Erythroblast (primary cell): ENCODE measurements at places on chromosomes 2 and 18.

- DNase-seq: no peak
Observed at GRCh38 chr2:88967844-88968243, 276.4 kb downstream of the RPIA start.

DNA sequence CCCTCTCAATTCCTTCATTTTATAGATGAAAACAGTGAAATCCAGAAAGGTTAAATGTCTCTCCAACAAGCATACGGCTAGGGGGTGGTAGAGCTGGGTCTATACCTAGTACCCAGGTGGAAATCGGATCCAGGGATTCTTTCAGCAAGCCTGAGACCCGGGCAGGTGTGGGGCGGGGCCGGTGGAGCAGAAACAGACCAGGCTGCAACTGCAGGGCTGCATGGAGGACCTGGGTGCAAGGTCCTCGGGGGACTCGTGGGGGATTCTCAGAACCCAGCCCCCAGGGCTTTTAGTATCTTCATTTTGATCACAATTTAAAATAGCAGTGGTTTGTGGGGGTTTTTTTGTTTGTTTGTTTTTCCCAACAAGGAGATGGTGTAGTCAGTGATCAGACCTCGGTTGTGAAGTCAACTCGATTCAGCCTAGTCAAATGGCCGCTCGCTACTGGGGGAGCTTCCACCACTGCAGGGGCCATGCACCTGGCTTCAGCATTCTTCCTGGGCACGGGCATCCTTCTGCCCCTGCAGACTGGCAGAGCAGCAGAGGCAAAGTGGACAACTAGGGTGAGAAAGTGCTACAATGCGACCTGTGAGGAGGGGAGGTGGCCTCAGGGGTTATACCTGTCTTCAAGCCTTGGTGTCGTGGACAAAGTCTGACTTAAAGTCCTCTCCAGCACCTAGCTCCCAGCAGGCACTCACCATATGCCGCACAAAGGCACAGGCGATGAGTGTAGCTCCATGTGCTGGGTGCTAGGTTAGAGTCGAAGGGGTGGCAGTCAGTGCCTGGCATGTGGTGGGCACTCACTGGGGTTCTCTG is 46.3 kb downstream of the GORASP2 start:
- DNase-seq: no peak

- no peak for DNase-seq
Observed at GRCh38 chr18:26971409-26971808, 105.9 kb upstream of the AQP4 start.

- DNase-seq: no peak
Observed at GRCh38 chr2:173045181-173045580, 30.5 kb upstream of the MAP3K20 start.

DNA sequence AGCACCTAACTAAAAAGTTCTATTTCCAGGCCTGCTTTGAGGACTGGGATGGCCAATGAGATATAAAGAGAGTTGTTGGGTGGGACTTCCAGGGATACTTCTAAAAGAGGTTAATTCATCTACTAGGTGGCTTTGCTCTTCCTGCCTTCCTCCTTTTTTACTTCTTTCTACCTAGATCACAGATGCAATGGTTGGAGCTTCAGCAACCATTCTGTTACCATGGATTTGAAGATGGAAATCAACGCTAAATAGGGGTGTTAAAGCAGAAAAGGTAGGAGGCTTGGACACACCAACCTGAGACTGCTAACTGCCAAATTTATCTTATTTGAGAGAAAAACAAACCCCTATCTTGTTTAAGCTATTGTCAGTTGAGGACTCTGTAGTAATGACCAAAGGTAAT is 116.3 kb upstream of the STON1 start:
- DNase-seq: no peak

DNA sequence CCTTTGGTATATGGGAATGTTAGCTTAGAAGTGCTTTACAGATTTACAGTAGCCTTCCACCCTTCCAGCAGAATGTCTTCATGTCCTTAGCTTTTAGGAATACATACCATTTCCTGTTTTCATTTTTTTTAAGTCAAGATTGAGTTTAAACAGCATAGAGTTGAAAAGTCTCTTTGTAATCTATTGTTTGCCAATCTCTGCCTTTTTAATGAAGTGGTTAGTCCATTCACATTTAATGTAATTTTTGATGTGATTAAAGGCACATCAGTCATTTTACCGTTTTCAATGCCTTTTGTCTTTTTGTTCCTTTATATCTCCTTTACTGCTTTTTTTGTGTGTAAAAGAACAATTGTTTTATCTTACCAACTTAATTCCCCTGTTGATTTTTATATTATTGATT is 233.4 kb upstream of the SMIM21 start:
- DNase-seq: no peak

- no peak for DNase-seq
Observed at GRCh38 chr2:239487272-239487671, 86.5 kb upstream of the HDAC4 start.

- DNase-seq: no peak
Observed at GRCh38 chr2:110941226-110941625, 179.5 kb upstream of the BCL2L11 start.

DNA sequence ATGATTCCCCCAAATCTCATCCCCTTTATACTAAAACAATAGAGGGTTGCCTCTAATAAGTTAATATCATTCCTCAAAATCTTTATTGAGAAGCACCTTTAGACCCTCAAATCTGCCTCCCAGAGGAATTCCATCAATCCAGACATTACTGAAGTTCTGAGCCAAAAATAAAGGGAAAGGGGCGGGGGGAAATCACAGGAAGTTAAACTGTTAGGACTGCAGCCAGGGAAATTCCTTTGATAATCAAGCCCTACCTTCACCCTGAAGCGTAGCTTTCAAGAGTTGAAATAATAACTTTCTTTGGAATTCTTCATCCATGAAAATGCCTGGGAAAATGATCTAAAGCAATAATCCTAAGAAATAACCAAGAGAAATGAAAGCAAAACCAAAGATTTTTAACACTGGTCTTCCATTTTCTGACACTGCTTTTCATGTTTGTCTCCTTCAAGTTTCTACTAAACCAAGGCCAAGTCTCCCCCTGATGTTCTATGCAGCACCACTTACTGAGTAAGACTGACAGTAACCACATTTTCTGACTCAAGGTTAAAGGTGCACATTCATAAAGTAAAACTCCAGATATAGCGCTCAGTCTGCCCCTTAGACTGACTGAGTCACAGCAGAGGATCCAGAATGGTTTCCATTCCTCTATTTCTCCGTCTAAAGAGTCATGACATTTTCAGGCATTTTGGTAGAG is 78.2 kb downstream of the TCF4 start:
- no peak for DNase-seq

DNA sequence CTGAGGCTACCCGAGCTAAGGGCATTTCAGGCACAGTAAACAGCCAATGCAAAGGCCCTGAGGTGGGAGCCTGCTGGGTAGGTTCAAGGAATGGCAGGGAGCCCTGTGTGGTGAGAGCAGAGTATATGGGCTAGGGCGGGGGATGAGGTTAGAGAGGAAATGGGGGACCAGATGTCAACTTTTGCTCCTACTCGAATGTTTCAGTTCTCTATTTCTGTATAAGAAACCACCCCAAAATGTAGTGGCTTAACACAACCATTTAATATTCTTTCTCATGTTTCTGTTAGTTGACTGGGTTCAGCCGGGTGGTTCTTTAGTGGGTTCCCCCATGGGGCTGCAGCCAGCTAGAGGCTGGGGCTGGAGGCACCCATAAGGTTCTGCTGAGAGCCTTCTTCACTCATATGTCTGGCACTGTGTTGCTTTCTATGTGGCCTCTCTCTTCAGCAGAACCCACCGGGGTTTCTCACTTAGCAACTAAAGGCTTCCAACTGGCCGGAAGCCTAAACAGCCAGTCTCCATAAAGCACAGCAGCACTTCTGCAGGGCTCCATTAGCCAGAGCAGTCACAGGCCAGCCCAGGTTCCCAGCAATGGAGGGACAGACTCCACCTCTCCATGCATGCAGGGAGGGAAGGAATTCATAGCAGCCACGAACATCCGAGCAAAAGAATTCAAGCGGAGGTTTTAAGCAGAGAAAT is 5.6 kb upstream of the ATOH8 start:
- DNase-seq: no peak

DNA sequence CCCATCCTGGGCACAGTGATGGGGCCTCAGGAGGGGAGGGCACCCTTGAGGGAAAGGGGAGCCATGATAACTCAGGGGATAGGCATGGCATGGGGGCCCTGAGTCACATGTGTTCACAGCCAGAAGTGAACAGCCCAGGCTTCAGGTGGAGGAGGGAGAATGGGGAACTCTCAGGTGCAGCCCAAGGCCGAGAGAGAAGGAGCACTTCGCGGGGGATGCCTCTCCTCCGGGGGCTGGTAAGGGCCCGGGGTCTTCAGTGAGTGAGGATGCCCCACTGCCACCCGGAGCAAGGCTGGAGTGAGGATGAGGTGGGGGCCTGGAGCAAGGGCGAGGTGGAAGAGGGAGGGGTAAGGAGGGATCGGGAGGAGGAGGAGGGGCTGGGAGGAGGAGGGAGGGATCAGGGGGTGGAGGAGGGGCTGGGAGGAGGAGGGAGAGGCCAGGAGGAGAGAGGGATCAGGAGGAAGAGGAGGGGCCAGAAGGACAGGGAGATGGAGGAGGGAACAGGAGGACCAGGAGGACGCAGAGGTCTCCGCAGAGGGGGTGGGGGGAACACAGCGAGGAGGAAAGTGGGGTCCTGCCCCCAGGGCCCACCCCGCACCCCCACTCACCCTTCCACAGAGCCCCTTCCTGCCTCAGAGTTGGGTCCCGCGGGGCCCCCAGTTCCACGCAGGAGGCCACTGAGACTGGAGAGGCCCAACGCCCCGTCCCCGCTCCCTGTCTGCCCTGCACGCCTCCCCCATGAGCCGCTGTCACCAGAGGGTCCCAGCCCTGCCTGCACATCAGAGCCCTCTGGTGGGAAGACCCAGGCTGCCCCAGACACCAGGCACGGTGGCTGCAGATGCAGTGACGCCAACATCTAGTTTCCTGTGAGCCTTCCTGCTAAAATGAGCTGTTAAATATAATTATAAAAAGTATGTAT is 42.8 kb downstream of the RAMP1 start:
- no peak for DNase-seq

GRCh38 chr2:132761437-132761836 is 91.4 kb upstream of the LYPD1 start:
- DNase-seq: no peak

DNA sequence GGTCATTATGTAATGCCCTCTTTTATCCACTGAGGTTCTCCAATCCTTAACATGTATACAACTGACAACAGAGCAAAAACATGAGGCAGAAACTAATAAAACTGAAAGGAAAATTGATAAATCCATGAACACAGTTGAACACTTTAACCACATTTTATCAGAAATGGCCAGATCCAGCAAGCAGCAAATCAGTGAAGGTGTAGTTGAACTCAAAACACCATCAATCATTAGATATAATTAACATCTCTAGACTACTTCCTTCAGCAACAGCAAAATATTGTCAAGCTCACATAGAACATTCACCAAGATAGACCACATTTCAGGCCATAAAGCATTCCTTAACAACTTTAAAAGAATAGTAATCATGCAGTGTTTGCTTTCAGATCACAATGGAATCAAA is 72.9 kb downstream of the HS6ST1 start:
- DNase-seq: no peak

DNA sequence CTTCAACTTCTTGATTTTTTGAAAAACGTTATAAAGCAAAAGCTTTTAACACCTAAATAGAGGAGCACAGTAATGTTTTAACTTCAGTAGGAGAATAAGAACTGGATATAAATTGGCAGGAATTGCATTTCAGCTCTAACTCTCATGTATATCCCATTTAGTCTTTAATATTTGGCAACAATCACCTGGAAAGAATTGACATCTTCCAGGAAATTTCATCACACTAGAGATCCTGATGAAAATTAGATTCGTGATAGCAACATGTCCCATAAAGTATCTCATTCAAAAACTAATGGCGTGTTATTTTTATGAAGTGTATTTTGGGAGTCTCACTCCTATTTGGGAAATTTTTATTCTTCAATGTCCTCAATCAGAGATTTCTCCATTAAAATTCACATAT is 131.1 kb upstream of the DNAJC10 start:
- no peak for DNase-seq

DNA sequence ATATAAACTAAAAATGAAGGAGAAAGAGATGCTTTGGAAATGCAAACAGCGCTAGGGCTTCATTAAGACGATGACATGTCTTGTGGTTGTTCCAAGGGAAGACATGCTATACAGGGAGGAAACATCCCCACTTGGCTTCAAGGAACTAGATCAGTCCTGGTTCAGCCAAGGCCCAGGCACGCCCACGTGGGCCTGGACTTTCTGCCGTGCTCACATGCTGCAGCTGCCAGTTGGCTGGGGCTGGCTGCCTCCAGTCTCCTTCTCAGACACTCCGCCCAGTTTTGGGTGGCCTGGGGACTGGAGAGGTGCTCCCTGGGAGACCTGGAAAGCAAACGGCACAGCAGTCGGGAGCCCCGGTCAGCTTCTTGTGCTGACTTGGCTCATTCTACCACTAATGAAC is 109.6 kb downstream of the GLI2 start:
- DNase-seq: no peak

- DNase-seq: no peak
Observed at GRCh38 chr2:9145752-9146430, 60.7 kb upstream of the ASAP2 start.

- no peak for DNase-seq
Observed at GRCh38 chr2:235502336-235502735, 8.5 kb downstream of the AGAP1 start.

DNA sequence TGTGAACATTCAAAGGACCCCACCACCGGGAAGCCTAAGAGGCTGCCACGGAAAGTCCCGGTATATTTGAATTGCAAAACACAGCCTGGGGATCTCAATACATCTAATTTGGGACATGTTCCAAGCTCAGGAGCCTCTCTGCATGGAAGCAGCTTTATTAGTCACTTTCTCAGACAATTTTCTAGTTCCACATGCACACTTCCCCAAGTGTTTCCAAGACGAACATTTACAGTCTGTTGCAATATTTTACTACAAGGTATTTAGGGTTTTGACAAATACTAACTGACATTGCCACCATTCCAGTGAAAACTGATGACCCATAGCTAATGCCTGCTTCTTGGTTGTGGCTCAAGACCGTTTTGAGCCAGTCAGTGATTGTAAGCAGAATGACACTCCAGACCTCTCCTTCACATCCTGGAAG is 145.3 kb downstream of the NCKAP5 start:
- no peak for DNase-seq

GRCh38 chr18:8791171-8791651 is 85.9 kb downstream of the MTCL1 start:
- no peak for DNase-seq

- peak; percentile 39 for DNase-seq
Observed at GRCh38 chr2:56077359-56077915, 106.4 kb upstream of the CCDC85A start.

DNA sequence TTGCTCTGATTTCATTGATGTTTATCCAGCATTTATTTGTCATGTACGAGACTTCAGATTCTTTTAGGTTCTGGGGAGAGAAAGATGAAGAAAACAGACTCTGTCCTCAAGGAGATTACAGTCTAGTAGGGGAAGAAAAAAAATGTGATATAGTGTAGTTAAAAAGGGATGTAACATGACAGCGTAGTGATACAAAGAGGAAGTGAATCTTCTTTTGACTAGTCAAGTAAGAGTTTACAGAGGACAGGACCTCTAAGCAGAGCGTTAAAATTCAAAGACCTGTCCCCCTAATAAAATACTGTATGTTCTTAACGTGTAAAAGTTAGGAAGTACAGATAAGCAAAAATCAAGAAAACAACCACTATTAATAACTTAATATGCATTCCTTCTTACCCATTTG is 47.7 kb downstream of the NCOA1 start:
- no peak for DNase-seq
